ENCODE measurements at places on chromosomes 3 and 15. TPM values are rescaled to one million over a fixed set of nuclear protein-coding genes. Genes with fewer than 3 reads are reported as not detected.

The HRG gene
- polyA plus RNA-seq: not detected

The ANKRD34C gene
- polyA plus RNA-seq: not detected

The TAGLN3 gene
- polyA plus RNA-seq: 2.7 TPM

The DZIP1L gene
- polyA plus RNA-seq: 1.0 TPM

The INKA1 gene
- polyA plus RNA-seq: 2.7 TPM

The LRRIQ4 gene
- polyA plus RNA-seq: not detected

The RASGRF1 gene
- polyA plus RNA-seq: 0.49 TPM

The CLSTN2 gene
- under 0.01 TPM for polyA plus RNA-seq

The STRIT1 gene
- polyA plus RNA-seq: 10.3 TPM

The TMEM212 gene
- polyA plus RNA-seq: not detected

The GPR171 gene
- polyA plus RNA-seq: 2.4 TPM

The TPRG1 gene
- polyA plus RNA-seq: 1.00 TPM

The HDC gene
- not detected for polyA plus RNA-seq

The ZMYND10 gene
- polyA plus RNA-seq: 0.43 TPM

The NBEAL2 gene
- polyA plus RNA-seq: 32.7 TPM

The GOLGA8M gene
- 0.09 TPM for polyA plus RNA-seq

The FES gene
- 0.89 TPM for polyA plus RNA-seq

The PLSCR5 gene
- not detected for polyA plus RNA-seq

The MRPL47 gene
- polyA plus RNA-seq: 34.1 TPM

The FBXO40 gene
- polyA plus RNA-seq: 0.01 TPM

The LEKR1 gene
- polyA plus RNA-seq: not detected

The CELF6 gene
- polyA plus RNA-seq: 0.89 TPM

The IFT122 gene
- polyA plus RNA-seq: 5.1 TPM

The STAB1 gene
- 2.0 TPM for polyA plus RNA-seq

The GRAMD2A gene
- polyA plus RNA-seq: 1.4 TPM

The FAM174B gene
- polyA plus RNA-seq: 8.7 TPM

The USP4 gene
- 21.3 TPM for polyA plus RNA-seq

The SLC28A1 gene
- 34.6 TPM for polyA plus RNA-seq

The ACOX2 gene
- polyA plus RNA-seq: 68.6 TPM

The SAXO2 gene
- polyA plus RNA-seq: 1.5 TPM

The DGKG gene
- 0.19 TPM for polyA plus RNA-seq

The CHRD gene
- polyA plus RNA-seq: 0.27 TPM

The SEMA3G gene
- 30.4 TPM for polyA plus RNA-seq

The SPINK8 gene
- polyA plus RNA-seq: not detected

The GOLGA8T gene
- not detected for polyA plus RNA-seq
